ENCODE measurements at places on chromosomes 2 and 18.

- no peak for DNase-seq
Observed at GRCh38 chr2:36843838-36844237, 122.5 kb downstream of the STRN start.

DNA sequence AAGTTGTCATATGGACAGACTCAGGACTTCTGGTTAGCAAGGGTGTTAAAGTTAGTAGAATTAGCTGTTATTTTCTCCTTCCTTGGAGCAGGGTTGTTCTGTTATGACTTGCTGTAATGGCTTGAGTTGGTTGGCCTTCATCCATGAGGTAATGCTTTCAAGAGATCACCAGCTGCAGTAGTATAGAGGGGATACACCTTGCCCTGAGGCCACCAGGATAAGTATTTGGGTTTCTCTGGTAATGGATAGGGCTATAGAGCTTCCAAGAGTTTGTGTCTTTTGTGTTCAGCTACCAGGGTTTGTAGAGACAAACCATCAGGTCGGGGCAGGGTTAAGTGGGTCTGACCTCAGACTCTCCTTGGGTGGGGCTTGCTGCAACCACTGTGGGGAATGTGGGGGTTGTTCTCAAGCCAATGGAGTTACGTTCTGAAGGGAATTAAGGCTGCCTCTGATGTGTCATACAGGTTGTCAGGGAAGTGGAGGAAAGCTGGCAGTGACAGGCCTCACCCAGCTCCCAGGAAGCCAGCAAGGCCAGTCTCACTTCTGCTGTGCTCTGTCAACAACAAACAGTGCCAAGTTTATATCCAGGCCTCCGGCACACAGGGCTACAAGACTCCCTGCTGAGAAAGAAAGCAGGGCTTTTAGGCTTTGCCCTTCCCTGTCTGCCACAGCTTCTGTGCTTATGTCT is 356.6 kb downstream of the SPAG16 start:
- DNase-seq = no peak

DNA sequence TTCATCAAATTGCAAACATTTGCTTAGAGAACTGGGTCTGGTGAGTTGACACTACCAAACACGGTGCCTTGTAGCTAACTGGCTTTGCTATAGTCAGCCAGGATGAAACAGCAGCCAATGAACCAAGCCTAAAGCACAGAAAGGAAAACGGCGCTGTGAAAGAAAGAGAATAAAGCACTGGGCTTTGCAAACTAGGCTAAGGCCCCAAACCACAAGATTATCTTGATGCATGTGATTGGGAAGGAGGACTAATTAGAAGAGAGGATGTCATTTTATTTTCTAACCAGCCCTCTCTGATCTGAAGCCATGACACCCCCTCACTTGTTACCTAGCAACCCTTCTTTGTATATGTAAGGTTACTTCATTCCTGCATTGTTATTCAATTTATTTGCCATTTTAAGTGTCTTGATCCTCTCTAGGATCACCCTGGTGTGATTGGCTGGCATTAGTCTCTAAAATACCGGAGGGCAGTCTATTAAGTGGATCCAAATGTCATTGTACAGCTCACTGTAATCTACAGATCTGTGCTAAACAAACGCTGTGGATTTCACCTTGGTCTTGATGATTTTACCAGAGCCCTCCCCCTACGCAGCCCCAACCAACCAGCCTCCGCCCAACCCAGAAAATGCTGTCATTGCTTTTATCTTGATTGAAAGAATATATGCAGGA is 395.4 kb upstream of the ACVR2A start:
- DNase-seq = no peak

- DNase-seq = no peak
Observed at GRCh38 chr18:38940863-38941531, 1375.4 kb upstream of the CELF4 start.

DNA sequence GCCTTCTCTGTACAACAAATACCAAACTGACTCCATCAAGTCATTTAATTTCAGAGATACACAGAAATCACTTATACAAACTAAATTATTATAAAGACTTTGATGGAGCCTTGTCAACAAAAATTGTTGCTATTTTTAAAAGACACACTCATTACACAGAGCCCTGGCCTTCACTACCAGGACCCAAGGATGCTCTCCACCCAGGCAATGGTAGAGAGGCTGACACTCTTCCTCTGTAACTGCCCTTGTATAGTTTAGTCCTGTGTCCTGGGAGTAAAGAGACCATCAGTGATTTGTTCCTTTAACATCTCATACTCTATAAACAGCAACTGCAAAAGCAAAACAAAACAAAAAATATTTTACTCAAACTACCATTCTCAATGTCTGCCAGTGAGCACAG is 173.5 kb downstream of the TCF4 start:
- DNase-seq = no peak

DNA sequence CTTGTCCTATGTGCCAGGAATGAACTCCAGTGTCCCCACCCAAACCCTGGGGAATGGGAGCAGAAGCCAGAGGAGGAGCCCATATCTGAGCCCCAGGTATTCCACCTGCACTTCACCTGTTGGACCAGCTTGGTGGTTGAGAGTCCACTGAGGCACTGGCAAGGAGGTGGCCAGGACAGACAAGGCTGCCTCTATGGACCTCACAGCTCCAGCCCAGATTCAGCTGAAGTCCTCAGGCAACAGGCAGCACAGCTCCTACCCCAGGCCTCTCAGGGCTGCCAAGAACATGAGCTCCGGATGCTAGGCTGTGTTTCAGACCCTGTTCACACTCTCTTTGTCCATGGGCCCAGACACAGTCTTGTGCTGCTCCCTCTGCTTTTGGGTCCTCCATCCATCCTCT is 2.9 kb upstream of the IL1F10 start:
- DNase-seq = no peak

- DNase-seq = no peak
Observed at GRCh38 chr2:177693658-177694339, 301.2 kb downstream of the AGPS start.

DNA sequence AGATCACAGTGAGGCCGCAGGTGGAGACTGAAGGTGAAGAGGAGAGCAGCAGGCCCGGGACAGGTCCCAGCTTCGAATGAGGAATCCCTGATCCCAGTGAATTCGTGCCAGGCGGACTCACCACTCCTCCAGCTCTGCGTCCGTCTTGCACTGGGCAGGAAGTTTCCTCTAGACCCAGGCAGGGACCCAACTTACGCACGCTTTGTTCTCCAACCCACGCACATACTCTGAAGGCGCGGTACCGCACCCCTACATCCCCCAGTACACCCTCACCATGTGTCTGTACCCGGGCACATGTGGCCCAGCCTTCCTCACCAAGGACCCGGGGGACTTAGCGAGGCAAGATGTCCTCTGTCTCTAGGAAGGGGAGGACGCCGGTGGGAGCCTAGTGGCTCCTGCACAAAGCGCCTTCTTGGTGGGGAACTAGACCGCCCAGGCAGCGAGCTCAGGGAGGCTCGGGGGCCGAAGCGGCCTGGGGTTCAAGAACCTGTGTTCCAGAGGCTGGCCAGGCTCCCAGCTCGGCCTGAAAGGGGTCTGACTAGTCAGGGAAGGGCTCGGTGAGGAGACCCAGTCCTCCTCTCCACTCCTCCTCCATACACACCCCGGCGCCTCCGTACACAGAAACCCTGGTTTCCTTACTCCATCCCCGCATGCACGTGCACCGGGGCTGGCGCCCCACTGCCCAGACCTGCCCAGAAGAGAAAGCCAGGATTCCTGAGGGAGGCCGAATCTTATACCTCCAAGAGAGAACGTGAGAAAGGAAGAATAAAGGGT is 38.3 kb upstream of the ATP6V1B1 start:
- DNase-seq = no peak

DNA sequence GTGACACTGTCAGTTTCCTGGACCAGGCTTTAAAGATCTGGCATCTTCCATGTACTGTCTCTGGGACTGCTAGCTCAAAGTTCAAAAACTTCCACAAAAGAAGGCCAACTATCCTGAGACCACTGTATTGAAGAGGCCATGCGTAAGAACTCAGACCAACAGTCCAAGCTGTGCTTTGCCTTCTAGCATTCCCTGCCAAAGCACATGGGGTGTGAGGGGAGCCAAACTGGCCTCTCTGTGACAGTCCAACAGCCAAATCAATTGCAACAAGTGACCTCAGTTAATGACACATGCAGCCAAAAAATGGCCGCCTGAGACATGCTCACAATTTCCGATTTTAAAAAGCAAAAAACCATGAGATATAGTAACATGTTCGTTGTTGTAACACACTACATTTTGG is 160.3 kb upstream of the CDH19 start:
- no peak for DNase-seq

DNA sequence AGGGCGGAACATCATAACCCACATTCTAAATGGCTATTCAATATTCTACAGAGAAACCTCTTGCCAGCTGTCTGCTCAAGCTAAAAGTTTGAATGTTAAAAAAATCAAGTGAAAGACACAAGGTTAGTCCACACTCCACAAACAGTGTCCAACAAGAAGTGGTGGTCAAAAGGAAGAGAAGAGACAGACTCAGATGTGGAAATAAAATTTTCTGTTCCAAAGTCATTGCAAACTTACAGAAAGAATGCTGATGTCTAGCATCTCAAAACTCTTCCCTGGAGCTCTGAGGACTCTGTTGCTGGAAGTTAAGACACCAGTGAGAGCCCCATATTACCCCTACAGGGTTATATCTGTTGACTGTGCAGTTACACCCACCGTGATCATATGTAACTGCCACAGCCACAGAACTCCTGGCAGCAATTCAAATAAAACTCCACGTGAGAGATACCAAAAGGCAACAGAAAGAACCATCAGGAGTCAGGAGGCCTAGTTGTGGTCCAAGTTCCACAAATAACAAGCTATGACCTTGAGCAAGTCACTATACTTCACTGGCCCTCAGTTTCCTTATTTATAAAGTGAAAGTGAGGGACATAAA is 60.9 kb downstream of the AAK1 start:
- no peak for DNase-seq

DNA sequence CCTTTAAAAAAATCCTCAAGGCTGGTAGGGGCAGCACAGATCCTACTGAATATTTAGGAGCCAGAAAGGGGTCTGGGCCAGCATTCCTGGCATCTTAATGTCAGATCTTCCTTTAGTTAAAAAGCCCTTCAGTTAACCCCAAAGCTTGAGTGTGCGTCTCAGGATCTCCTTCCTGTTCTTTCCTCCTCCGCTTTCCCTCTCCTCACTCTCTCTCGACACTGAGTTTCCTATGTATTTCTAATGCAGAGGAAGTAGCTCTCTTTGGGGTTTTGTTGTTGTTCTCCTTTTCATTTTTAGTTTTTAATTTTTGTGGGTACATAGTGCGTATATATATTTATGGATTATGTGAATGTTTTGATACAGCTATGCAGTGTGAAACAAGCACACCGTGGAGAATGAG is 109.9 kb upstream of the COPS8 start:
- no peak for DNase-seq

GRCh38 chr2:184908966-184909365 is 310.6 kb downstream of the ZNF804A start:
- DNase-seq = no peak

GRCh38 chr18:37540424-37541138 is 25.0 kb downstream of the CELF4 start:
- DNase-seq = no peak

DNA sequence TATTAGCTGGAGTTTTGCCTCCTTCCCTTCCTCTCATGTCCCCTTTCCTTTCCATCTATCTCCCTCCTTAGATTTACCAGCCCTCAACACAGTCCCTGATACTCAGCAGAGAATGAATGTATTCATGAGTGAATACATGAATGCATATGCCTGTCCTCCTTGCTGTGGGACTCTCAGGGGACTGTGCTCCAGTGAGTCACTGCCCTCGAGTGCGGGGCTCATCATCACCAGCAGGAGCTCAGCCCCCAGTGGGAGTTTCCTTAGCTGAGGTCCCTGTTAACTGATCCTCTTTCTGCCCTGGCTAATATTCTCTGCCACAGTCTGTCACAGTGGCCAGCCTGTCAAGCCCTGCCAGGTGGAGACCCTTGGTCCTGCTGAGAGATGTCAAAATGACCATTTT is 104.9 kb upstream of the LHCGR start:
- DNase-seq = no peak

DNA sequence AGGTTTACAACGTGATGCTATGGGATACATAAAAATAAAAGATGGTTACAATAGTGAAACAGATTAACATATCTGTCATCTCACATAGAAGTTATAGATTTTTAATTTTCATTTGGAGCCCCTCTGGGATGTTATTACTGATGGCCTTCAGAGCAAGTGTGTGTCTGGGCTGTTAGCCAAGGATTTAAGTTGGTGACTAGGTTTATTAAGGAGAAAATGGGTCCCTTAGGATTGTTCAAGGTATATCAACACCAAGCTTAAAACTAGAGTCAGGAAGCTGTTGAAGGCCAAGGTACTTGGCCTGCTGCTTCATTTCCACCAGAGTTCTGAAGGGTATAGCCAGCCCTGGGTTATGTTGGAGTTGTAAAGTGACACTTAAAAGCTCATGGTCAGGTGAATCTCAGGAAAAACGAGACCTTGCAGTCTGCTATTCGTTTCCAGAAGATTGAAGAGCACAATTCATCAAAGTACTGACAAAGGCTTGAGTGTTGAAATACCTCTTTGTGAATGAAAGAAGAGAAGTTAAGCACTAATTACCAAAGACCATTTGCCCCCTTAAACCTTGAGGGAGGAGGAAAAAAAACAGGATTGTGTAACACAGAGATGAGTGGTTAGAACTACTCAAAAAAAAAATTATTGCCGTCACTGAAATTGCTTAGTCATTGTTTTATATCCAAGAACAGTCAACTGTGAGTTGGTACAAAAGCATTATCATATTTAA is 48.4 kb downstream of the MAP2 start:
- DNase-seq = no peak

- no peak for DNase-seq
Observed at GRCh38 chr2:10264506-10265328, 38.0 kb upstream of the HPCAL1 start.

DNA sequence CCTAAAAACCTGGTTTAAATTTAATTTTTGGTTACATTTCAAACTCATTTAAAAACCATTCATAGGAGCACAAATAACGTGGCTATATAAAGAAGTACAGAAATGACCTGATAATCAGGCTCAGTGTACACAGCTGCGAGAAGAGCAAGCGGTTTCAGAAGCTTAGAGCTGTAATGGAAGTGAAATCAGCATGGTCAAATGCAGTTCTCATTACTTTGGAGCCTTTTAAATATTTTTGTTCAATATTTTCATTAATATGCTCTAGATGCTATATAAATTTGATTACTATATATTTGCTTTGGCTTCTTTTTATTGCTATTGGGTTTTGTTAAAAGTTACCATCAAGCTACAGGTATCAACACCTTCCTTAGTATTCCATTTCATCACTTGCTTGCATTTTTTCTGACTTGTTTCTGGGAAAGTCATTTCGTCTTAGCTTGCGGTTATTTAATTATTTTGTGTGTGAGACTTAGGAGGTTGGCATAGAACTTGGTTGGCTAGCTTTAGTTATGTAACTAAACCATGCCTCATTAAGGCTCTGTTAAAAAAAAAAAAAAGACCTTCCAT is 58.7 kb downstream of the AFTPH start:
- no peak for DNase-seq

GRCh38 chr2:134203175-134203574 is 50.7 kb upstream of the MGAT5 start:
- DNase-seq = no peak

- DNase-seq = no peak
Observed at GRCh38 chr2:1017827-1018226, 67.2 kb downstream of the SNTG2 start.
